PC-3 (cell line): ENCODE measurements at places on chromosomes 11 and 22.
A peak's percentile ranks its signal among the peaks of the same experiment; 100 is the strongest.

DNA sequence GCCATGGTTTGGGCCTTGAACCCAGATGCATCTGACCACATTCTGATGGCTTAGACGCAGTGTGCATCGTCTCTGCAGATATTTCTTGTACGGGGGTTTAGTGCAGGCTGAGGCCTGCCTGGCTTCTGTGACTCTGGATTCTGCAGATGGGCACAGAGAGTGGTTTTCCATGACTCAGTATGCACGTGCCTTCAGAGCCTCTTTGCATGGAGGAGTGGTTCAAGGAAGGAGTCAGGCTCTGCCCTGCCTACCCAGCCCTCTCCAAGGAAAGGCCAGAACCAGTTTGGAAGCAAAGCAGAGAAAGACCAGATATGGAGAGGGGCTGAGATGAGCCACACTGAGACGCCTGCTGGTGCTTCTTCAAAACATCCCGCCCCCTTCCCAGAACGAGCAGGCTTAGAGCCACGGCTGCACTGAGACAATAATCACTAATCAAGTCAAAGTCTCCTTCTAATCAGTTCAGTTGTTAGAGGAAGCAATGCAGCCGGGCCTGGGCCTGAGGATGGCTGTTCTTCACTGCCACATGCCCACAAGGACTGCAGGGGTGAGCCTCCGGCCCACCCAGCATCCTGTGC, 308.9 kb downstream of the NXPE2 start:
- DNase-seq = no peak

- DNase-seq = peak; percentile 10
These were observed 311.9 kb downstream of the METTL15 start for GRCh38 chr11:28420099-28420498.

DNA sequence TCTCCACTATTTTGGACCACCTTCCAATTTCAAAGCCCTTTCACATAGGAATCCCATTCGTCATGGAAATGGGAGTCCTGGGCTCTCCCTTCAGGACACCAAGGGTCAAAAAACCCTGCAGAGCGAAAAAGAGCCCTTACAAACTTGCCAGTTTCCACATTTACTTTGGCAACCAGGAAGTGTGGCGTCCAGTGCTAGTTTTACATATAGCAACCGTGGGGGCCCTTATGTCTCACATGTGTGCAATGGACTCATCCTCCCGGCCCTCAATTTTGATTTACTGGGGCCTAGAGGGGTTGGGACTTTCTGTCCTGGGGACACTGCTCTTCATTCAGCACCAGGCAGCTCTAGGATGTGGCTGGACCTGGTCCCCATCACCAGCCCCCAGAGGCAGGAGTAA, 33.7 kb downstream of the DAGLA start:
- no peak for DNase-seq

DNA sequence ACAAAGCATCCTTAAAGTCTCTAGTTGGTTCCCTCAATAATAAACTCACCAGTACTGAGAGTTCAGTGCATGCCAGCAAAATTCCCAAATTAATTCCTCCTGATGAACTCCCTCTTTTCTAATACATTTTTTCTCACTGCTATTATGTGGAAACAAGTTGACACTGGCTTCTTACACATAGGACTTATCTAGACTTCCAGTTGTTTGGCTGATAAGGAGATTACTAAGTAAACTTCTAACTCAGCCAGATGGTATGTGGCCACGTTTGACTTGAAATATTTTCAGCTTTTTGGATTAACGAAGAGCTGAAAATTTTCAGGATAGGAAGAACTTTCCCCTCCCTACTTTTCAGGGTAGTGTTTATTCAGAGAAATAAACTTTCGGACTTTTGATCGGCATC, 1154.2 kb upstream of the TENM4 start:
- DNase-seq = peak; percentile 69

DNA sequence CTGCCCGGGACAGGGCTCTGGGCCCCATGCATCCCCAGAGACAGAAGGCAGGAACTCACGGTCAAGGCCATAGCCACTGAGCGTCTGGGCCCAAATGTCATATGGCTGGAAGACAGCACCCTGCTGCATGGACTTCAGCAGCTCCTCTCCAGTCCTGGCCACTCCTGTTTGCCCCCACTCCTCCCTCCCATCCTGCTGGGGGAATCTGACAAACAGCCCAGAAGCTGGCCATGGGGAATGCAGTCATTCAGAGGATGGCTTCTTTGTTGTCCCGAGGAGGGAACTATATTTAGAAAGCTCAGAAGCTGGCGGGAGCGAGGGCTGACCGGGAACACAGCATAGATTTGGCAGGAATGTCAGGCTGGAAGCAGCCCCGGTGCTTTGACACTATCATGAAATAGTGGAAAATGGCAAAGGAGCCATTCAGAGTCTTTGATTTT, 35.0 kb downstream of the DKK3 start:
- no peak for DNase-seq

DNA sequence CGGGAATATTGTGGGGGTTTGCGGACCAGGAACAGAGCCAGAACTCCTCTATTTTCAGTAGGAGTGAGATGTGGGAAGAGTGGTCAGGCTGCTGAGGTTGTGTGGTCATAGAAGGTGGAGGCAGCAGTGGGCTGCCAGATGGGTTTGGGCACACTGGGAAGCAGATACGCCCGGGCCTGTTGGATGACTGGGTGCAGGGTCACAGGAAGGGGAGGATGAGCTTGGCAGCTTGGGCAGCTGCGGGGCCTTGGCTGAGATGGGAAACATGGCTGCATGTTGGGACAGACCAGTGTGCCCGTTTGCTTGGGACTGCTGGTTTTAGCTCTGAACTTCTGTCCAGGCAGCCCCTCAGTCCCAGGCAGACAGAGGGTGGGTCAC, 11.4 kb downstream of the SHANK3 start:
- DNase-seq = no peak

- DNase-seq = no peak
These were observed 13.1 kb upstream of the KDM2A start for GRCh38 chr11:67105964-67106363.

DNA sequence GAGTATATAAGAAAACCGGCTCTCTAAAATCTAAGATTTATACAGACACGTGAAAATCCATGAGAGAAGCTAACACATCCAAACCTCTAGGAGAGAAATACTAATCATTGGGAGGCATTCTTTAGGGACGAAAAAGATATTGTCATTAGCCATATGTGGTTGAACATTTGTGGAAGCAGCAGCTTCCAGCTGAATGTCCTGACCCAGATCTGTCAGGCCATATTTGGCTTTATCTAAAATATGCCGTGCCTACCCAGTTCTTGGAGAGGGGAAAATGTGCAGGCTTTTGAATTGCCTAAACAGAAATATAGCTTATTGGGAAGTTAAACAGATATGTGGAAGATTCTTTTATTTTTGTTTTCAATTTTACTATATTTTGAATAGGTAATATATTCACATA, 6.4 kb downstream of the CCDC89 start:
- no peak for DNase-seq

GRCh38 chr11:57116654-57117053, 65.1 kb upstream of the LRRC55 start:
- peak; percentile 69 for DNase-seq

DNA sequence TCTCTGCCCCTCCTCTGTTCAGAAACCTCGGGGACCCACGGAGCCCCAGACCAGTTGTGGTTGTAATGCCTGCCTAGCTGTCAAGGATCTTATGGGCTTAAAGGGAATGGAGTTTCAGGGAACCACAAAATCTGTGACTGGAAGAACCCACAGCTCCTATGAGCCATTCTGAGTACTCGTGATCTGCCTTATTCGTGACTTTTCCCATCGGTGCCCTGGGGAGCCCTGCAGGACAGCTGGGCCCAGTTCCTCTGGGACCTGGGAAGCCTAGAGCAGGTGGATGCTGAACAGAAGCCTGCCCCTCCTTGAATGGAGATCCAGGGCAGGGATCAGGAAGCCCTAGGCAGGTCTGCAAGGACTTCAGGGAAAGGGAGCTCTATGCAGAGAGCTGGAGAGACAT, 42.1 kb upstream of the TTC12 start:
- no peak for DNase-seq

GRCh38 chr22:46148816-46149511, 1.4 kb upstream of the PPARA start:
- no peak for DNase-seq

GRCh38 chr11:102453302-102453695, 734 bp upstream of the TMEM123 start:
- peak; percentile 42 for DNase-seq

DNA sequence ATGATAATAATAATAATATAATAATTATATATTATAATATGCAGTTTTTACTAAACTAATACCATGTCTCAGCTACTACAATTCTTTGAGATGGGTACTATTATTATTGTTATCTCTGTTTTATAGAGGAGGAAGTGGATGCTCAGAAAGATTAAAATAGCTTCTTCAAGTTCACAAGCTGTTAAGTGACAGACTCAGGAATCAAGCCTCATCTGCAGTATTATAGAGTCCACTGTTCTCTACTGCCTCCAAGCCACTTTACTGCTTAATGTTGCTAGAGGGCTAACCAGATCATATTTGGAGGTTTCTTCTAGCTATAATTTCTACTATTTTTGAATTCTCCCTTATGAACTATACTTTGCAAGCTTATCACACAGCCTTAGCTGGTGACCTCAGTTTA, 62.7 kb downstream of the CSTPP1 start:
- DNase-seq = no peak

DNA sequence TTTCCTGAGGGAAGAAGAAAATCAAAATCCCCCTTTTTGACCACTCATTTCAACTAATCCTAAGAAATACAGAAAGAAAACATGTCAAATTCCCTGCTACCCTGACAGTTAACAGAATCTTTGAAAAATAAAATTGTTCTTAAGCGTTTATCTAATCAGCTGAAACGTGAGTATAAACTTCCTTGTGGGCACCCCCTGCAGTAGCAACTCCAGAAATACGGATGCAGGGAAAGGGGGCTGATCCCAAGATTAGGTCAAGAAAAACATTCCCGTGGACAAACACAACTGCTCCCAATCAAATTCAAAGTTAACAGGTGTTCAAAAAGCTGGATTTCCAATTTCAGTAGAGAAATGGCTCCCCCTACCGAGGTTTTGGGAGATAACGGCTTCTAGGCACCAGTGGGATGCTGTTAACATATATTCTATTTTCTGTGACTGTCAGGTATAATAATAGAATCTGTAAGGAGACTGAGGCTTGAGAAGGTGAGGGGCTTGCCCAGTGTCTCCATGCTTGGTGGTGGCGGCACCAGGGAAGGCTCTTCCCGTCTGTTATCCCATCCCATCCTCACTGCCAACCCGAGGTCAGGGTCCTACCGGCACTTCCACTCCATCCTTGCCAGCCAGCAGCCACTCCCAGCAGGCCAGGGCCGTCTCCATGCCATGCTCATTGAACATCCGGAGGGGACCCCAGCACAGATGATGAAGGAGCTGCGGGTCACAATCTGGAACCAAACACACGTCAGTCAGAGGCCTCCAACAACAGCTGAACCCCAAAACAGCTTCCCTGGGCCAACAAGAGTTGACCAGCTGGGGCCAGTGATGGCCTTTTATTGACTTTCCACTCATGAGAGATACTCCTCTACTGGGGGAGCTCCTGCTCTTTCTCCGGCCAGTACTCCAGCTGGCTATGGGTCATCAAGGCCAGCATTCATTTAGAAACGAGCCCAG, 32.0 kb upstream of the SERPIND1 start:
- DNase-seq = peak; percentile 65

DNA sequence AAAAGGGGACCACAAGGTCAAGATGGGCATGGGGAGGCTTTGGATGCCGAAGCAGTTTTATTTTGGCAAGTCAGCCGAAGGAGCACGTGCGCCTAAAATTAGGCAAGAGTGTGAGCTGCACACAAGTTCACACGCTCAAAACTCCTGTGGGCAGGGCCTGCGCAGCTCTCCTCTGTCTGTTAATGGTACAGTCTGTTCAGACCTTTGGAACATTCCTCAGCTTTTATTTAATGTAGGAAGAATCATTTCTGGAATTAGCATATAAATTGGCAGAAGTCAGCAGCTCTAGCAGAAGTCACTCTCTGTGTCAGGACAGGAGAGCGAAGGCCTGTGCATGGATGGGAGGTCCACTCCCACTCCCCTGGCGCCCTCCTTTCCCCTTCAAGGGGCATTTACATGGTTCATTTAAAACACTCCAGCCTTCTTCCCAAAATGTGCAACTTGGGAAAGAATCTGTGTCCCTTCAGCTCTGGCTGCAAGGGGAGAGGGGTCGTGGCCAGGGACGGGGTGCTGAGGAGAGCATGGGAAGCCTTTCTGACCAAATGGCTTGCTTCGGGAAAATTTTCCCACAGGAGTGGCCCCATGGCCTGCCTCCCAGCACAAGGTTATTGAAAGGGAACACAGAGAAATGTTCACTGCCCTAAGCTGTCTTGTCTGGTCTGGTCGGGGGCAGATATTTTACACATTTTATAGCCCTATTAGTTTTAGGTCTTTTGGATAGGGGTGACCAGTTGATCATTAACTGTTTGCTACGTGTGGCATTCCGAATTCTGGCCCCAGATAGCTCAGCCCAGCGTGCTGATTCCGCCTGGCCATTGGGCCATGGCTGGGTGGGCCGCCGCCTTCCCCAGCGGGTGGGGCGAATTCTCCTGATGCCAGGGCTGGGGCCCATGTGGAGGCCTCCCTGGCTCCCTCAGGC, 43.9 kb upstream of the SMIM38 start:
- no peak for DNase-seq

GRCh38 chr11:79089601-79090000, 351.2 kb downstream of the TENM4 start:
- no peak for DNase-seq

GRCh38 chr11:12182676-12183541, 72.5 kb downstream of the MICAL2 start:
- peak; percentile 94 for DNase-seq

DNA sequence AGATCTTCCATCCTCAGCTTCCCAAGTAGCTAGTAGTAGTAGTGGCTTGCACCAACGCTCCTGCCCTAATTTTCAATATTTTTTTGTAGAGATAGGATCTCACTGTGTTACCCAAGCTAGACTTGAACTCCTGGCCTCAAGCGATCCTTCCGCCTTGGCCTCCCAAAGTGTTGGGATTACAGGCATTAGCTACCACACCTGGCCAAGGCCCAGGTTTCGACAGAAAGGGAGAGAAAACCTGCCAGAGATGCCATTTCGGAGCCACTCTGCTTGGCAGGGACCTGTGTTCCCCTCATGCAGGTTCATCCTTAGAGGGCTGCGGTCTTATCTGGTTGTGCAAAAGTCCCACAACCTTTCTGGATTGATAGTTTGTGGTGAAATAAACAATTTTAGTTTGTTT, 41.4 kb downstream of the FAM83F start:
- DNase-seq = no peak

DNA sequence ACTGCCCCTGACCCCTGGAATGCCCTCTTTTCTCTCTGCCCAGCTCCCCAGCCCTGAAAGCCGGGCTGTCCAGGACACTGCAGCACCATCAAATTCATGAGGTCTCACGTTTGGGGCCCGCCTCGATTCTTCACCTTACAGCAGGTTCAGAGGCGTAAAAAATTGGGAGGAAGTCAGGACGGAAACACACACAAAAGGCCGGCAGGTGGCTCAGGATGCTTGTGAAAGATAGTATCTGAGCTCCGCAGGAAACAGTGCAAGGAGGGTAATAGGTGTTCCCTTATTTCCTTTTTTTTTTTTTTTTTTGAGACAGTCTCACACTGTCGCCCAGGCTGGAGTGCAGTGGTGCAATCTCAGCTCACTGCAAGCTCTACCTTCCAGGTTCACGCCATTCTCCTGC, 4.1 kb downstream of the RFPL2 start:
- no peak for DNase-seq
